ENCODE measurements at places on chromosomes 12 and 14. TPM values are rescaled to one million over a fixed set of nuclear protein-coding genes. Genes with fewer than 3 reads are reported as not detected.
A peak's percentile ranks its signal among the peaks of the same experiment; 100 is the strongest.

- no peak for DNase-seq
These were observed 162.5 kb downstream of the PPM1H start for GRCh38 chr12:62772416-62772955.

The SLC6A12 gene
- total RNA-seq = 0.90 TPM

The GLIPR1L2 gene
- not detected for total RNA-seq

The ZNF268 gene
- 6.4 TPM for total RNA-seq

GRCh38 chr12:64673490-64674169, 63.3 kb downstream of the RASSF3 start:
- no peak for DNase-seq

The APOF gene
- not detected for total RNA-seq

DNA sequence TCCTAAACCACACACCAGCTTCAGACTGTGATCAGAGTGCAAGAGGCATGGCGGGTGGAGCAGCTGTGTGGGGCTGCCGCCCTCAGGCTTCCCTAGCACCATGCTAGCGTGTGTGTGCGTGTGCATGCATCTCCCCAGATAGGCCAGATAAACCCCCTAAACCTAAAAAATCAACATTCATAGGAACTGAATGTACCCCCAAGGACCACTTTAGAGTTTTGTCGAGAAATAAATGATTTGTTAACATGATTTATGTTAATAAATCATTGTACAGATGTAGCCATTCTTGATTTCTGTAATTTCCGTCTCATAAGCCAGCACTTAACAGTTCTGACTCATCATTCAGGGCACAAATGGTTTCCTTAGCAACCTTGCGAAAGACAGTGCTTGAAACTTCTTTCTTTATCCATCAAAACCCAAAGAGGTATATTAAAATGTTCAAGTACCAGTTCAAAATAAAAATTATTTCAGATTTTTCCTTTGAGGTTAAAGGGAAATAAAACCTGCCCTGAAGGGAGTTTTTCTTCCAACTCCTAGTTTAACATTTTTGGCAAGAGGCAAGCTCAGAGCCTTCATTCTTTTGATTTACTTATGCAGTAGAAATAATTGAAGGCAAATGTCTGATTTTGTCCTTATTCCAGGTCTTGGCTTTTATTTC, 206.2 kb upstream of the RGS6 start:
- no peak for DNase-seq

The KRT83 gene
- total RNA-seq = not detected

The BDKRB1 gene
- total RNA-seq = not detected

The FOXG1 gene
- total RNA-seq = not detected

The NPAS3 gene
- 1.1 TPM for total RNA-seq

The ERBB3 gene
- total RNA-seq = 1.7 TPM

GRCh38 chr12:475286-475685, 15.5 kb downstream of the B4GALNT3 start:
- DNase-seq = no peak

The FOXM1 gene
- total RNA-seq = 0.15 TPM

DNA sequence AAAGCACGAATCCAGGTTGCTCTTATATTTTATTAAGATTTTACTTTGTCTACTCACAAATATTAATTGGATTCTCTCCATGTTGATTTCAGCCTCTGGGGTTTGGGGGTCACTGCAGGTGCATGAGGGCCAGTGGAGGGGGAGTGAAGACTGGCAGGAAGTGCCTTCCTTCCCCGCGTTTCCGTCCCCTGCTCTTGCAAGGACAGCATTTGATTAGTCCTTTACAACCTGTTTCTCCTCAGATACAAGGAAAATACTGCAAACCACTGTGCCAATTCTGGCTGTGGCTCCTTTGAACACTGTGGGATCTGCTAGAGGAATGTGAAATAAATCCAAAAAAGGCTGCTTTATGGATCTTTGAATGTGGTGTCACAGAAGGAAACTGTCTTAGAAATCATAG, 291.8 kb downstream of the ETNK1 start:
- no peak for DNase-seq

The TBX3 gene
- 7.4 TPM for total RNA-seq

- no peak for DNase-seq
These were observed 3.9 kb upstream of the GSC start for GRCh38 chr14:94773655-94774343.

- DNase-seq = no peak
These were observed 176.0 kb downstream of the ESRRB start for GRCh38 chr14:76551906-76552305.

DNA sequence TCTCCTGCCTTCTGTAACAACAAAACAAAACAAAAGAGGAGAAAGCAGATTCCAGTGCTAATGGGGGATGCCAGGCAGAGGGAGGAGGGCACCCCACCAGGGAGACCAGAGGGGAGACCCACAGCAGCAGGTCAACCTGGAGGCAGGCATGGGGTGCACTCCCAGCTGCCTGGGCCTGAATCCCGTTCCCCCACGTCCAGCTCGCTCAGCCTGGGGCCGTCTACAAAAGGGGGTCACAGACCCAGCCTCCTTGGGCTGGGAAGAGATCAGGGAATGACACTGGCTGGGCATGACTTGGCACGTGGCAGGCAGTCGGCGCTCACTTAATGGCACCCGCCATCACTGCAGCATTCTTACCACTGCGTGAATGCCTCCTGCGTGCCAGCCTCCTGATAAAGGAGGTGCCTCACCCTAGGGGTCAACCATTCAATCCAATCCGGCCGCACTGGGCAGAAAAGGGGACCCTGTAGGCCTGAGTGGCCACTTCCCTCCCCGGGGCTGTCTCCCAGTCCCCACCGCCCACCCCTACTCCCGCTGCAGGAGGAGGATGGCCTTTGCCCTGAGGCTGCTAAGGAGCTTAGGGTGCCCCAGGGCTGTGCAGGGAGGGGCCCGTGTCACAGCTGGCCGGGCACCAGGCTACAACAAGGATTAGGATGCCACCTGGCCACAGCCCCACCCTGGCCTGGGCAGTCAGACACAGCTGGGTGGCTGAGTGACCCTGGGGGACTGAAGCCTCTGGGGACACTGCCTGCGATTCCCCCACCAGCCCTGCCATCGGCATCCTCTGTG, 87.5 kb downstream of the NCOR2 start:
- DNase-seq = peak; percentile 55

- no peak for DNase-seq
These were observed 369.6 kb downstream of the DUSP6 start for GRCh38 chr12:88982694-88983093.

GRCh38 chr14:61106959-61107641, 126.1 kb downstream of the SLC38A6 start:
- DNase-seq = peak; percentile 77

DNA sequence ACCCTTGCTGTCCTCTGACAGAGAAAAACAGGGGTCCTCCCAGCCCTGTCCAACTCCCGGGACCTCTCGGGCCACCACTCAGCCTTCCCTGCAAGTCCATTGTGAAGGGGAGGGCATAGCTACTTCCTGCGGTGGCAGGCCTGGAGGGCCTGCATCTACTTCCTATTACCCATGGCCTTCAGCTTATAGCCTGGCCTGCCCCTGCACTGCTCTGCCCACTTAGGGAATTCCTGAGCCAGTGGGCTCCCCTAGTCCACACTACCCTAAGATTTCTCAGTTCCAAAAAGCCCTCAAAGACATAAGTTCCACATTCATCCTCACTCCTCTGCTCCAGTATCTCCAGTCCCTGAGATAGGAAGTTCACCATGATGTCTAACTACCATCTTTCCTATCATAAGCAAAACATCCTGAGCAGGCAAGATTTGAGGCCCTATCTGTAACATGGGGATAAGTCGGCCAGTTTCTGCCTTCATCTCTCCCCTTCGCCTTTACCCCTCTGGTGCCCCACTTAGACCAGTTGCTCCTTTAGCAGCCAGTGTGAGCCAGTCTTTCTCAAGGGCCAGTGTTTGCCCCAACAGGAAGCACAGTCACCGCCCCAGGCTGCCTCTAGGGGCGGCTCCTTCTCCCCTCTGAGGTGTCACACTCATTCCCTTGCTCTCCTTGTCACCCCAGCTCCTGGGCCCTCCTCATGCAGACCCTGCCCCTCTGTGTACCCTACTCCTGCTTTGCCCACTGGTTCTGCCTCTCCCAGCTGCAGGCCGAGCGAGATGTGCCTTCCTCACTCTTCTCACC, 10.9 kb downstream of the HDAC7 start:
- DNase-seq = no peak

- DNase-seq = peak; percentile 52
These were observed 15.2 kb upstream of the PRKAG1 start for GRCh38 chr12:49033611-49034285.

DNA sequence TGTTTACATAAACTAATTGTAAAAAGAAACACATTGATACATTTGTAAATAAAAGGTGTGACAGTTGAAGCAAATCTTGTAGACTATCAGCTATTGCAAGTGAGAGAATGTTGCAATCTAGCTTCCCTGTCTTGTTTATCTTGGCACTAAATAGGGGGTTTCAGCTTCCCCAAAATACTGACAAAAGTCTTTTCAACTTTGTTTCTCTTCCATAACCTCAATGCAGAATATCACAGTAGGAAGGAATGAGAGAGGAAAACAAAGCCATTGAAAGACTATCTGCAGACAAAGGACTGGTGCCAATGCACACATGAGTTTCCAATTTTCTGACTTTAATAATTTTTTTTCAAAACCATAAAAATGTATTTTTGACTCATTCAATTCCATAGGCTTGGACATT, 886.2 kb upstream of the MGAT4C start:
- DNase-seq = no peak

The OTUB2 gene
- 0.08 TPM for total RNA-seq

- no peak for DNase-seq
These were observed 171.4 kb downstream of the RBM19 start for GRCh38 chr12:113794774-113795173.

DNA sequence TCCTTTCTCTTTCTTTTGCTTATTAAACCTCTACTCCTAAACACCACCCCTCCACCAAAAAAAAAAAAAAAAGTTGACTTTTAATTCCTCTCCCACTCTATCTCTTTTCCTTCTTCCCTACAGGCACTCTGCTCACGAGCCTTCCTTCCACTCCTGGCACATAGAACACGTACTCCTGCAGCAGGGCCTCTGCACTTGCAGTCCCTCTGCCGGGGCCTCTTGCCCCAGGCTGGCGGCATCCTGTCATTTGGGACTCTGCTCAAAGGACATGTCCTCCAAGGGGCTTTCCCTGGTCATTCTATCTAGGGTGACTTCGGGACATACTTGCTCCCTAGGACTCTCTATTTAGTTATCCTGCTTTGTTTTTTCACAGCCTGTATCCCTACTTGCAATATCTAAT, 7.7 kb downstream of the FOS start:
- DNase-seq = peak; percentile 64

DNA sequence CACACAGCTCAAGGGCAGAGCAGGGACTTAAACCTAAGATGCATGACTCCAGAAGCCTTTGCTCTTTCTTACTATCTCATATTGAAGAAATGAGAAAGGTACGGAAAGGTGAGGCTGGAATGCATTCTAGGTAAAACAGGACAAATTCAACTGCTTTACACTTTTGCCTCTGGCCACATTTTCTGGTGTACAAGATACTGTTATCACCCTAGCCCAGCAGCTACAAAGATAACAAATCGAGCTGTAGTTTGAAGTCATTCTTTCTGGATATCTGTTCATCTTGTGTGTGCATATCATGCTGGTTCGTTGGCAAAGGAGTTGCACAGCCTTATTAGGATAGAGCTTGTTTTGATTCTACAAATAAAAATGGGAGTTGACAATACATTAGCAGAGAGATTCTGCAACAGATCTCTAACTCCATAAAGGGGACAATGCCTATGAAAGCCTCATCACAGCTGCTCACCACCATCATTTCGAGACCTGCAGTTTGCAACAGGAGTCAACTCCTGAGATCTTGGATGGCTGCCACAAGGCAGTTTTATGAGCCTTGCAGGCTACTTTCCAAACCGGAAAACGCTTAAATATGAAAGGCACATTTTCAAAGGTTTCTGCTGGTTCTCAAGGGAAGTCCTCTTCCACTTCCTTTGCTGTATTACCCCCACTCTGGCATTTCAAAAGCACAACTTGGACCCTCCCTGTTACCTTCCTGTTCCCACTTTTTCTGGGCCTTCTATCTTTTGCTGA, 64.9 kb downstream of the STXBP6 start:
- DNase-seq = no peak

The LUM gene
- total RNA-seq = 8.3 TPM

DNA sequence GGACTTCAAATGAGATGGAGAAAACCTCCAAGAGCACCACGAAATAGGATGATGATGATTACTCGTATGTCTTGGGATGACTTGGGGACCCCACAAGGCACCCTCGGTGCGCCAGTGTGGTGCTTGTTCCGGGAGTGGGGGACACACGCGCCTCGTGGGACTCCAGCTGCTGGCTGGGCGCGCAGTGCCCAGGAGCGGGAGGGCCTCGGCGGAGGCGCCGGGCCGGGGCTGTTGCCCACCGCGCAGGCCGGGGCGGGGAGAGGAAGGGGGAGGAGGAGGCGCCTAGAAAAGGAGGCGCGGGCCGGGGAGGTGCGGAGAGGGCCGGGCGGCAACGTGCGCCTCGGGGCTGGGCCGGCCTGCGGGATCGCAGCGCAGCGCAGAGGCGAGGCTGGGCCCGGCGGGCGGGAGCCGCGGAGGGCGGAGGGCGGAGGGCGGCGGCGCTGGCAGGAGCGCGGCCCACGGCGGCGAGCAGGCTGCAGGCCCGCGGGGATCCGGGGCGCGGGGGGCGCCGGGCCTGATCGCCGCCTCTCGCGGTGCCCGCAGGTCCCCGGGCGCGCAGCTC, at the start of gene RFLNA:
TSS of gene RFLNA (plus strand) at position 314 of the 562 bp plus-strand sequence. CDS start 337 bp downstream, outside the sequence.
- DNase-seq = peak; percentile 60

Data from psoas muscle (tissue), 8 donors.